ENCODE measurements at places on chromosomes 16 and 17.

- DNase-seq: no peak
Measured at GRCh38 chr16:1437606-1438005, 6.7 kb downstream of the PERCC1 start.

- DNase-seq: no peak
Measured at GRCh38 chr16:62738666-62739460, 702.6 kb upstream of the CDH8 start.

GRCh38 chr17:81066771-81067315 is 31.9 kb downstream of the BAIAP2 start:
- DNase-seq: no peak

DNA sequence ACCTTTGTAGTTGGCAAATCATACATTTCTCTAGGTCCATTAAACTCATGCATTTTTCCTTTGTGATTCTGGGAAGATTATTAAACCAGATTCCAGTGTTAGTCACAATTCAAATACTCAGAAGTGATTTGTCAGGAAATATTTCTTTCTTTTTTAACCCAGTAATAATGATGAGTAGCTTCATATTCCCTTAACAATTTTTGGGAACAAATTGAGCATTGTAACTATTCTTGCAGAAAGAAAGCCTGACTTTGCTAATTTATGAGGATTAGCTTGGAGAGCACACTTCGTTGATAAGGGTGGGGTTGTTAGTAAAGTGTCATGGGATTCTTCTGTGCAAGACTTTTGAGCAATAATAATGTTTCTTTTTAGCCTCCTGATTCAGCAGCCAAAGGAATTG is 18.7 kb upstream of the KRT24 start:
- DNase-seq: no peak

DNA sequence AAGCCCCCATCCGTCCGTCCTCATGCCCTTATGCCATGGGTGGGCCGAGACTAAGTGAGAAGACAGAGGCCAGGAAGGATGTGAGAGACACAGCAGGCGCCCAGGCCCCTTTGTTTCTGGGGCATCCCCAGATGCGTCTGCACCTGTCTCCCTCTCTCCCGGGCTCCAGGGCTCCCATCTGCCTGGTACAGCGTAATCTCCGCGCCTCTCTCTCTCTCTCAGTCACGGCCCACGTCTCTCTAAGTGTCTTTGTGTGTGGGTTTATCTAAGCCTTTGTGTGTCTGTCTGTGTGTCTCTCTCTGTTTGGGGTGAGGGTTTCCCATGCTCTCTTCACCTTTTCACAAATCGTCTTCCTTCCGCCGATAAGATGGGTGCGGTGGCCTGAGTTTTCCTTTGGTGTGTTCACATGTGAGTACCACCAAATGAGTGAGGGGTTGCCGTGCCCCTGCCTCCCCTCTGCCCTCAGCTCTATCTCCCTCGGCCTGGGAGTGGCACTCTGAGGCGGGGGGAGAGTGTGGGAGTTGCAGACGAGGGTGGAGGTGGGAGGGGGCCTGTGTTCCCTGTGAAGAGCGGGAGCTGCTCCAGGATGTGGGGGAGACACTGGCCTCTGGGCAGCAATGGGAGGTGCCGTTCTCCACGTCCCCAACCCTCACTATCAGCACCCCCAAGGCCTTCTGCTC is 25.8 kb upstream of the ABCC3 start:
- no peak for DNase-seq

GRCh38 chr17:66834919-66835454 is at the start of gene CACNG5:
Gene CACNG5 (plus strand): TSS chr17:66835117. CDS start chr17:66877333, 42,216 bp downstream.
- no peak for DNase-seq

DNA sequence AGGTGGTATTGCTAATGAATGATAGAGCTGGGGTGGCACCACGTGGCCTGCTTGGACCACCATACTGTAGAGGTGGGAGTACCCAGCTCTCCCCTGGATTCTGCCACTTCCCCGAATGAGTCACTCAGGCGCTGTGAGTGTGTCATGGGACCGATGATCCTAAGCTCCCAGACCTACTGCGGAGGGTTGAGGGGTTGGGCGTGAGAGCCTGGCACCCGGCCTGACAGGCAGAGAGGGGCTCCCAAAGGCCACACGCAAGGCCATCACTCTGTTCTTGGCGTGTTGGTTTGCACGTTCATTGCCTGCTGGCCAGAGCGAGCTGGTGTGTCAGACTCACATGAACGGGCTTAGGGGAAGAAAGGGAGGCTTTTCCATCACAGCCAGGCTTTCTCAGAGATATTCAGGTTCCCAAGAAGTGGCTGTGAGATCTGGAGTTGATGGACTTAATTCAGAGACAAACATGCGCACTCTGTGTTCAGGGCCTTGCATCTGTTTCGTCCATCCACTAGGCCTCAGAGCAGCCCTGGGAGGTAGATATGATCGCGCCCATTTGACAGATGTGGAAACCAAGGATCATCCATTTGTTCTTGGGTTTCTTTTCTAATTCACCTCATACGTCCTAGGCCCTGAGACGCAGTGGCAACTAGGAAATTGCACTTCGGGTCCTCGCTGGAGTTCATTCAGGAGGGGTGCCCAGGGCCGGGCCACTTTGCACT is 41.4 kb downstream of the CMIP start:
- DNase-seq: no peak

DNA sequence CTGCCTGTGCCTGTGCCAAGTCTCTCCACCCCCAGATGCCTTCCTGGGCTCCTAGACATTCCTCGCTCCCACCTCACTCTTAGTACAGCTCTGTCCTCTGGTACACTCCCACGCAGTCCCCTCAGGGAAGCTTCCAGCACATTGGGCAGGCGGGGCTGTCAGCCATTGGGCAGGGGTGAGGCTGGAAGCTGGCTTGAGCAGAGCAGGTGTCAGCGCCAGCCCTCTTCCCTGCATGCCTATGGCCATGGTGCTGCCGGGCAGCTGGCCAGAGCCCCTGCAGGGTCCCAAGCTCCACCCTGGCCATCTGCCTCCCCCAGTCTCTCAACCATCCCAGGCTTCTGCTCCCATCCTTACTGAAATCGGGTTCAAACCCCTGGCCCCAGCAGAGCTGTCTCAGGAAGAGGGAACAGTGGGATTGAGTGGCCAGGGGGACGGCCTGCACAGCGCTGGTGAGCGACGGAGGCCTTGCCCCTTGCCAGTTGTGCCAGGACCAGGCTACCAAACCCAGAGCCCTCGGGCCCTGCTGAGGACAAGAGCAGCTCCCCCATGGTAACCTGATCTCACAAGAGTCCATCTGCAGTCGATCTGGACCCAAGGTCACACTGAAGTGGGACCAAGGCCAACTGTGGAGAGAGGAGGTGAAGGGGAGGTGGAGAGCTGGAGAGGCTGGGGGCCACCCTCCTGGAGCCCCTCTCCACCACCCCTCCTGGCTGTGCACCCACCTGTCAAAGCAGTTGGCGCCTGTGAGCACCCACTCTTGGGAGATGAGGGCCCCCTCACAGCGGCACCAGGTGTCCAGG is 2.4 kb upstream of the B9D1 start:
- no peak for DNase-seq
